H1 (cell line): ENCODE measurements at places on chromosomes 7 and 10. TPM values are rescaled to one million over a fixed set of nuclear protein-coding genes. Genes with fewer than 3 reads are reported as not detected.
A peak's percentile ranks its signal among the peaks of the same experiment; 100 is the strongest.

XRCC2 gene
- 32.1 and 34.0 TPM in 2 replicates for total RNA-seq

DNA sequence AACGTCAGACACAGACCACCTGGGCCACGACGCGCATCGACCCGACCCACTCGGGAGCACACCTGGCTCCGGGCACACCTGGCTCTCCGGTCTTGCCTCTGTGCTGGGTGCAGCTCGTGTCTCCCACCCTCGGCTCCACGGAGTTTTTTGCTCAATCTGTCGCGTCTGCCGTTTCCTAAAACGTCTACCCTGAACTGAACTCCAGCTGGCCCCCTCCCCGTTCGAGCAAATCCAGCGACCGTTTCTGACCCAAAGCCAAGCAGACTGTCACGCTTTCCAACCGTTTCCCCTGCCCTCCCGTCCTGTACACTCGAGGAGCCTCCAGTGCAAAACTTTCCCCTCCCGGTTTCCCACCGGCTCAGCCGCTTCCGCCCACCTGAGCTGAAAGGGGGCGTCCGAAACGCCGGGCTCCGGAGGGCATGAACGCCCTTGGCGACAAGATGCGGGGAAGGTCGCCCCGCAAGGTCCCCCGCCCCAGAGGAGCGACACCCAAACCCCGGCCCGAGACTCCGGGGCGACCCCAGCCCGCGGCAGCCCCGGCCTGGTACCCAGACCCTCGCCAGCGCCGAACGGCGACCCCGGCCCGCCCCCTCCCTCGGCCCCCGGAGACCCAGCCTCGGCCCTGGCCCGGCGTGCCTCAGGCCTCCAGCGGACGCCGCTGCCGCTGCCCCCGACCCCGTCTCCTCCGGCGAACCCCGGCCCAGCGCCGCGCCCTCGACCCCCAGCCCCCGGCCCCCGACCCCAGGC, 557 bp downstream of the CYTH3 start:
- DNase-seq = no peak

DNA sequence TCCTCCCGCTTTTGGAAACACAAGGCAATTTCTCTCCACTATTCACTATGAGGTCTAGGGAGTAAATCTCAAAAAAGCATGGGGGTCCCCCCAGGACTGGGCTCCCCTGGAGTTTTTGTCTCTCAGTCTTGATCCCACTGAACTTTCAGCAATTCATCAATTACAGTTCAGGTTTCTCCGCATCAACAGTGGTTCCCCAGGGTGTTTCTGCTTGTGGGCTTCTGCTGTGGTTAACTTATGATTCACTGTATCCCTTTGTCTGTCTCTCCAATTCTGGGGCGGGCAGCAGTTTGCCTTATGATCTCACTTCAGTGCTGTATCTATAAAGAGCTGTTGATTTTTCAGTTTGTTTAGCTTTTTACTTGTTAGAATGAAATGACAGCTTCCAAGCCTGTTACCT, 142.6 kb upstream of the CDC14C start:
- no peak for DNase-seq

STRIP2 gene
- 7.9 and 8.2 TPM in 2 replicates for total RNA-seq

DNA sequence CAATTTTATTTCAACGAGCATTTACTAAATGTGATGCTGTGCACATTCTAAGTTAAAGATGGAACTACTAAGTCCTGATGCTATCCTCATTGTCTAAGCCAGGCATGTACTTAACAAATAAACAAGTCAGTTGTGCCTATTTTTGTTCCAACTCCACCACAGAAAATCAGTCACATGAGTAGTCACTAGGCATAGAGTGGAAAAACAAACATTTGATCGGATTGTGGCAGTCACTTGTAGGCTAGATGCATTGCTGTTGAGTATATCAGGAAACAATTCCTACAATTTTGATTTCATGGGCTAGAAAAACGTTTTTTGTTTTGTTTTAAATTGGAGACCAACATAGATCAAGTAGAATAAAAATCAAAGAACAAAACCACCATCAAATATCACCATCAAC, 177.6 kb upstream of the SLC25A13 start:
- DNase-seq = no peak

- no peak for DNase-seq
Observed at GRCh38 chr10:122576291-122576690, 15.7 kb downstream of the DMBT1 start.

CYP2C19 gene
- not detected in 2 replicates for total RNA-seq

C7orf57 gene
- total RNA-seq = 0.27 and 0.56 TPM in 2 replicates

SPDYE16 gene
- not detected in 2 replicates for total RNA-seq

DNA sequence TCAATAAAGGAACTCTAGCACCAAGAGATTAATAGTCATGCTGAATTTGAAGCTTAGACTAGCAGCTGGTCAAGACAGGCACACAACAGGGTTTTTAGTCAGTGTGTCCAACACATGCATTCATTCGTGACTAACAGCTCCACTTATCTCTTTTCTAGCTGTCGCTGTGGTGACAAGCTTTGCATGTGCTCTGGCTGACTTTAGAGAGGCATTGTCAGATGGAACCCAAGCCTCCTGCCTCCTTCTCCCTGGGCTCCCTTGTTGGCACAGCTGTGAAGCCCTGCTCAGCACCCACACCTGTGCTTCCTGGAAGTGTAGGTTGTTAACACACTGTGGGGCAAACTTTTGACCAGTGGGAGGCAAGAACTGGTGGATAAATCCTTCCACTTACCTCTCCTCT, 9.8 kb upstream of the AGK start:
- DNase-seq = no peak

GJD4 gene
- total RNA-seq = not detected in 2 replicates

GRCh38 chr7:96738705-96739104, 29.1 kb upstream of the SEM1 start:
- DNase-seq = no peak

AQP1 gene
- 0.17 and 0.19 TPM in 2 replicates for total RNA-seq

DNA sequence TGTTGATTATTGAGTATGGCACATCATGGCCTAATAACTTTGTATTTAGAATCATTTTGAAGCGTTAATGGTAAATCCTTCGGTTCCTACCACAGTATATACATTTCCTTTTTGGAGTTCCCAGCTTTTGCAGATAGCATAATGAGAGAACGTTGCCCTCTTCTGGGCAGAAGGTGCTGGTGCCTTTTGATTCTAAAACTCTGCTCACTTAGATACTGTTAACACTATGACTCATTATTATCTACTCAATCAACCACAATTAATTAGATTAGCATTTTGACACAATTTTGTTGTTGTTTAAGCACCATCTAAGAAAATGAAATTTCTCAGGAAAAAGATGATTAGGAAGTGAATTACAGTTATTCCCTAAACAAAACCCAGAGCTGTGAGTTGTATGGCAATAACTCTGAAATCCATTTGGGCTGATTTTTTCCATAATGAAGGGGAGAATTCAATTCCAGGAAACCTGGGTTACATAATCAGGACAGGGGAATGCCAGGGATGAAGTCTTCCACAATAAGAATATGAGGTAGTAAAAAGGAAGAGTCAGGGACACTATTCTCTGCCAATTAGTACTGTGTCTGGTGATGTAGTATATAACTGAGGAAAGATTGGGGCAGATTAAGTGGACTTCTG, 11.5 kb upstream of the DLD start:
- DNase-seq = no peak

FOXP2 gene
- total RNA-seq = 0.10 and 0.43 TPM in 2 replicates

DNA sequence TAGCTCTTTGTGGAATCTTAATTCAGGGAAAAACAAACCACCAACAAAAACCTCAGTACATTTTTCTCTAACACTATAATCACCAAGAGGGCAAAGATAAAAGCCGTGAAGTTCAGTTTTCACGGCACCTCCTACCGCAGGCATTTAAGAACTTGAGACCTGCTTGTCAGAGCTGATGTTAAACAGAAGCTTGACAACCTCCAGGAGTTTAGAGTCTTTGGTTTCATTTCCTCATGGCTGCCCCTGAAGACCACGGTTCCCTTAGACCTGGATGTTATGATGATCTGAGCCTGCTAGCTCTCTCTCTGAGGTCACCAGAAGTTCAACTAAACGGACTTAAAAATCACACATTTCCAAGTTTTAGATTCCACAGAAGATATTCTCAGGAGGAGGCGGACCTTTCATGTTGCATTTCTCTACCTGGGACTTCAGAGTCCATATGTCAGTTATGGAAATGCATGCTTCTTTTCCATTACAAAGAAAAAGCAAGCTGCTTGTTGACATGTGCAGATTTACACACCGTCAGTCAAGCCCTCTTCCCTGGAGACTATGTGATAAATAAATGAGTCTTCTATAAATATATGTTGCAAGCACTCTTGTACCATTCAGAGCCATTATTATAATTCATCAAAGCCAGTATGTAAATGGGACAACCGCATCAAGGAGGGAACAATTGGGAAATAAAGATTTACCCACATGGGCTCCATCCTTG, 258.0 kb downstream of the GFRA1 start:
- DNase-seq = no peak

- peak; percentile 55 for DNase-seq
Observed at GRCh38 chr10:66586073-66586472, 339.8 kb upstream of the LRRTM3 start.

DNA sequence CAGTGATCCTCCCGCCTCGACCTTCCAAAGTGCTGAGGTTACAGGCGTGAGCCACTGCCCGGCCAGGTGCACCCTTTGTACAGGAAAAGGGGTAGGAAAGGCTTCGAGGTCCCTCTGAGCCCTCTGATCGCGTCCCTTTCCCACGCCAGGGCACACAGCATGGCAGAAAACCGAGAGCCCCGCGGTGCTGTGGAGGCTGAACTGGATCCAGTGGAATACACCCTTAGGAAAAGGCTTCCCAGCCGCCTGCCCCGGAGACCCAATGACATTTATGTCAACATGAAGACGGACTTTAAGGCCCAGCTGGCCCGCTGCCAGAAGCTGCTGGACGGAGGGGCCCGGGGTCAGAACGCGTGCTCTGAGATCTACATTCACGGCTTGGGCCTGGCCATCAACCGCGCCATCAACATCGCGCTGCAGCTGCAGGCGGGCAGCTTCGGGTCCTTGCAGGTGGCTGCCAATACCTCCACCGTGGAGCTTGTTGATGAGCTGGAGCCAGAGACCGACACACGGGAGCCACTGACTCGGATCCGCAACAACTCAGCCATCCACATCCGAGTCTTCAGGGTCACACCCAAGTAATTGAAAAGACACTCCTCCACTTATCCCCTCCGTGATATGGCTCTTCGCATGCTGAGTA, 871 bp downstream of the POP7 start:
- DNase-seq = no peak

- no peak for DNase-seq
Observed at GRCh38 chr10:48567346-48567745, 37.5 kb downstream of the ARHGAP22 start.

GRCh38 chr10:21296575-21297355, 228.7 kb downstream of the SKIDA1 start:
- DNase-seq = no peak
